ENCODE measurements at places on chromosomes 6 and 20.

DNA sequence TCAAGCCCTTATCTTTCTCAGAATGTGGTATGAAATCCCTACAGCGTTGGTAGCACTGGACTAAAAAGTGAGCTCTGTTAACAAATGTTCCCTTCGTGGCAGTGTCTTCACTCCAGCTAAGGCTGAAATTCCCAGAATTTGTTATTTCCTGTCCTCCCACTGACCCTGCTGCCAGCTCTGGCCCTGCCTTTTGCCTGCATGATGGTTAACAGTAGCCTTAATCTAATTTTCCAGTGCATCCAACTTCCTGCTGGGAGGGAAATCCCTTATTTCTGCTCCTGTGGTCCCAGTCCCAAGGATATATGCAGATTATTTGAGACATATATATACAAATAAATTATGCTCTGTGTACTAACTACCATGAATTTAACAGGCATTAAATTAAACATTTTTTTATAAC lies 157.2 kb upstream of the CARMIL1 start:
- peak; percentile 8 for DNase-seq

DNA sequence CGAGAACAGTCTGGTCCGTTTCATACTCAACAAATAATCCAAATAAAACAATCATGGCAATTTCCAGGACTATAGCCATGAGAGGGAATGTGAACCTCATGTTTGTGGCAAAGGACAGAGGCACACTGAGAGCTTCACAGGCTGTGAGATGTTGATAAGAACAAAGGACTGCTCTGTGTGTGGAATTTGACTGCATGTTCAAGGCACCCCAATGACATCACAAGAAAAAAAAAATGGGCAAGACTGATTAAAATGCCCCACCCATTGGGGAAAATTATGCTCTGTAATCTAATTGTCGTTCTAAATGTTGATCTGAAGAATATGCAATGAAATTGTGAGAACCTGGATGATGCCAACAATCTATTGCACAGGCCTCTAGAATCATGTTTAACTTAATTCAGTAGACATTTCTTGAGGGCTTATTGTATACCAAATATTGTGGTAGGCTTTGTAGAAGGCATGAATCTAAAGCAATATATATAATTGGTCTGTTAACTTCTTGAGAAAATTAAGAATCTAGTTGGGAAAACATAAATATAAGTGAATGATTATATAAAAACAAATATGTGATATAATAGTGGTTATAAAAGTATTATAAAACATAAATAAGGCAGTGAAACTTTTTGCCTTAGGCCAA lies at the start of gene RHAG:
Gene RHAG (minus strand): TSS at position 127 of the 637 bp plus-strand sequence. CDS start 27 bp downstream, at position 100.
- no peak for DNase-seq

DNA sequence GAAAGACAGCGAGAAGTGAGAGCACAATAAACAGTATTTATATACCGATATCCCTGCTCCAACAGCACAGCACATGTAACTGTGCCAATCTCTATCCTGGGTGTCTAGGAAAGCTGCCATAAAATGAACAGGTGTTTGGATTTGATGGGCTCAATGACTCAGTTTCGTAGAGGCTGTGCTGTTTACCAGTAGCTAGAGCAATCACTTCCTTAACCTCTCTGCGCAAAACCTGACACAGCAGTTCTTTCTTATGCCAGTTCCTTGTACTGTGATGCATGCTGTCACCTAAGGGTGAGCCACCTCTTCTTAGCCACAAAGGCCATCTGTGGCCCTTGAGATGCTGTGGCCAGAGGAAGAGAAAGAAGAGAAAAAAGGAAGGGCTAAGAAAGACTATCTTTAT lies 59.3 kb downstream of the SHPRH start:
- no peak for DNase-seq

GRCh38 chr6:159829526-159829925 lies 29.4 kb downstream of the PNLDC1 start:
- no peak for DNase-seq

DNA sequence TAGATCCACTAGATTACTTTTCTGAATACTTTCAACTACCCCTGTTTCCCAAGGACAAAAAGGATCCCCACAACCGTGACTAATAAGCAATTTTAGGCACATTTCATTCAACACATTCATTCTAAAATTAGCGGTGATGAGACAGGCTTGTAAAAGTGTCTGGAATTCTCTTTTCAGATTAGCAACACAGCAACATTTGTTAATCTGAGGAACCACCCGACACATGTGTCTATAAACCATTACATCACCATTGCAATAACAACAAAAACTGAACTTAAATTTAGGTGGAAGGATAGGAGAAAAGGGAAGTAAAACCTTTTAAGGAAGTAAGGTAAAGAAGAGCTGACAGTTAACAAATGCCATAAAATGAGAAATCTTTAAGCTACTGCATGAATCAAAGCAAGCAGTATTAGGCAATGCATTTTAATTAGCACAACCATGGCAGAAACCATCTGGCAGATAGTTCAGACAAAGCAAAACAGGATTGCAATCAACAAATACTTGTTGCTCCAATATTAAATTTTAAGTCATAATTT lies 49.1 kb downstream of the MAP3K7 start:
- peak; percentile 12 for DNase-seq

DNA sequence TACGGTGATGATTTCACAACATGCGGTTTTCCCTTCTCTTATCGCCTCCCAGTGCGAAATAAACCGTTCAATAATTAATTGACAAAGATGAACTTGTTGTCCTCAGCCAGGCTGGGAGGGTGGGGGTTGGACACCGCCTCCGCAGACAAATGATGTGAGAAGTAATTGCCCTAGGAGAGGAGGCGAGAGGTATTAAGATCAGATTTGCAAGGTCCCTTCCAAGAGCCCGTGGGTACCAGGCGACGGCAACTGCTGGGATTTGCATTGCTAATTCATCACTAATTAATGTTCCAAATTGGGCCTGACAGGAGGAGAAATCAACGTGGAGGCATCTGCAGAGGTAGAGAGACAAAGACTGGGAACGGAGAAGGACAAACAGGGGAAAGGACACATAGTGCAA lies 90.2 kb upstream of the CCDC167 start:
- no peak for DNase-seq

- DNase-seq, result no peak
Observed at GRCh38 chr6:143540192-143540591, 28.7 kb upstream of the FUCA2 start.
